ENCODE measurements at places on chromosomes 16 and 17.

GRCh38 chr17:8754890-8755289 lies 3.5 kb downstream of the SPDYE4 start:
- no peak for DNase-seq

DNA sequence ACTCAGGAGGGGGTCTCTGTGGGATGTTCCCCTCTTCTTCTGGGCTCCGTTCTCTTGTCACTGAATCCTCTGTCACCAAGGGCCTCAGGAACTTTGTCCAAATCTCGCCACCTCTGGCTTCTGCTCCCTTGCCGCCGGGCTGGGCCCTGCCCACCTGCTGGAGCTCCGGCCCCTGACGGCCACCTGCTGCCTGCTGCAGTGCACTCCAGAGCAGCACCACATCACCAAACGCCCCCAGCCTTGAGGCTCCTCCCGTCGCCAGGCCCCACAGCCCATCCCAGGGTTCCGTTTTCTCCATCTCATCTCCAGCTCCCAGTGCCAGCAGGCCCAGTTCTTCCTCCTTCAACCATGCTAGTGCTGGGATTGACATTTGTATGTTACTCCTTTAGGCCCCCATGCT lies 43.6 kb downstream of the FOXL1 start:
- no peak for DNase-seq

DNA sequence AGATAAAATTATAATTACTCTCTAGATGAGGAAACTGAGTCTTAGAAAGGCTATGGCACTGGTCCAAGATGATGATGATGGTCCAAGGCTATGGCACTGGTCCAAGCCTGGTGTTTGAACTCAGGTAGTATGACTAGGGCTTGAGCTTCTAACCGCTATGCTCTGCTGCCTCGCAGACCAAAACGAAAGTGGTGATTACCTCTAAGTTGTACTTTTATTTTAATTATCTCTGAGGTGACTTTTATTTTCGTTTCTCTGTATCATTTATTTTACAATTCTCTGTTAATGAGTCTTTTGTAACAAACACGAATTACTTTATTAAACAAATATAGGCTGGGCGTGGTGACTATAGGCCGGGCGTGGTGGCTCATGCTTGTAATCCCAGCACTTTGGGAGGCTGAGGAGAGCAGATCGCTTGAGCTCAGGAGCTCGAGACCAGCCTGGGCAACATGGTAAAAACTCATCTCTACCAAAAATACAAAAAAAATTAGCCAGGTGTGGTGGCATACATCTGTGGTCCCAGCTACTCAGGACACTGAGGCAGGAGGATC lies 5.6 kb downstream of the REXO5 start:
- no peak for DNase-seq

GRCh38 chr17:33870936-33871335 lies 384.1 kb upstream of the CCL2 start:
- no peak for DNase-seq

- no peak for DNase-seq
Observed at GRCh38 chr17:62822080-62822904, 14.2 kb upstream of the MARCHF10 start.

- no peak for DNase-seq
Observed at GRCh38 chr16:70714581-70715054, 28.8 kb upstream of the MTSS2 start.
